ENCODE measurements at places on chromosomes 1 and 21. TPM values are rescaled to one million over a fixed set of nuclear protein-coding genes. Genes with fewer than 3 reads are reported as not detected.
A peak's percentile ranks its signal among the peaks of the same experiment; 100 is the strongest.

WDR64 gene
- total RNA-seq = not detected

JAK1 gene
- 96.3 TPM for total RNA-seq

NT5C1A gene
- total RNA-seq = not detected

SLC66A1 gene
- total RNA-seq = 3.6 TPM

PTGER3 gene
- not detected for total RNA-seq

RCAN3 gene
- 56.8 TPM for total RNA-seq

VTCN1 gene
- total RNA-seq = not detected

DNA sequence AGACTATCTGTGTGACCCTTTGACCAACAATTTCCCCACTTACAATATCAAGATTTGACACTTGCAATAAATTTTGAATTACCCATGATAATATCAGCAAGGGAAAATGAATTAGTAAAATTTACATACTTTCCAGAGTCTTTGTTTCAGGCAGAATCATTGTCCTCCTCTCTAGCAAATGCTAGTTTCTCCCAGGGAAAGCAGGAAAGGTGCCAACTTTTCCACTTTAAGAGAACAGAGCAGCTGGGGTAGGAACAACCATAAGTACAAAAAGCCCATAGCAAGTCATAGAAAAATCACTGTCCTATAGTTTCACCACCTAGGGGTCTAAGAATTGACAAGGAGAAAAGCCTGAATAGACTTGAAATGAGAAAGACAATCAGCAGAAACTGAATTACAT is 67.1 kb upstream of the GUCA2B start:
- H3K4me3 ChIP-seq = no peak overlapping the region
- H3K4me1 ChIP-seq = no peaks in the 10 kb centered on the region
- no peaks in the 10 kb centered on the region for H3K36me3 ChIP-seq
- no peak for DNase-seq
- peaks cover 8% of the 10 kb centered on the region for H3K27me3 ChIP-seq
- no peak overlapping the region for H3K27ac ChIP-seq

DNA sequence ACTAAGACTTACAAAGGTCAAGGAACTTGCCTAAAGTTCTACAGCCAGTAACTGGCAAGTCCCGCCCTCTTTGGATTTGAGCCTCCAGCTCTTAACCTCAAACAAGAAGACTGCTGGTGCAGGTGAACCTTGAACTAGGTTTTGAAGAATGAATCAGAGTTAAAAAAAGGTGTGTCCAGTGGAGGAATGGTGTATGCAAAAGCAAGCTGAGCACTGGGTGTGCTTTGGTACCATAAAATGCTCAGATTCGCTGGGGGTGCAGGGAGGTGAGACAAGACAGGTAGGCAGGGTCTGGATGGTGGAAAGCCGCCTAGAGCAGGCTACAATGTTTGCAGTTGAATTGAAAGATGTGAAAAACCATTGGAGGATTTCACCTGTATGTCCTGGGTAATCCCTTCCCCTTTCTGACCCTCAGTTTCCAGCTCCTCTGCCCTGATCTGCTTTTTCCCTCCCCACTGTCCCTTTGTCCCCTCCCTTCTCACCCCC is 39.8 kb downstream of the FOXD2 start:
- no peak for DNase-seq
- H3K4me3 ChIP-seq = no peak overlapping the region
- no peaks in the 10 kb centered on the region for H3K4me1 ChIP-seq
- peaks cover 17% of the 10 kb centered on the region for H3K27me3 ChIP-seq

DNA sequence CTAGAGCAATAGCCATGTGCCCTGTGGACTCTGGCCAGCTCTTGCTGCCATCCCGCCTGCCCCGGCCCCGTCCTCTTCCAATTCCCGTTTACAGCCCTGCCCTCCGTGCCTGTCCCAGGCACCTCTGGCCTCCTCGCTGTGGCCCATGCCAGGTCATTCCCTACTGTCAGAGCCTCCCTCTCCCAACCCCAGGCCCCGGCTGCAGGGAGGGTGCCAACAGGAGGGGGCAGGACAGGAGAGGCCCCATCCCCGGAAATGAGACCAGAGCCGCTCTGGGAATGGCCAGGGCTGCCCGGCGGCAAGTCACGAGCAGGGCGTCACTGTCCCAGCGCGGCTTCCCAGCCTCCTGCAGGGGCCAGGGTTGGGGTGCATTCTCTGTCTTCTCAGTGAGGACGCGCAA is 23.5 kb upstream of the TSPEAR start:
- H3K4me1 ChIP-seq = no peaks in the 10 kb centered on the region
- no peak overlapping the region for H3K27ac ChIP-seq
- no peak overlapping the region for H3K4me3 ChIP-seq
- no peaks in the 10 kb centered on the region for H3K27me3 ChIP-seq

- H3K4me1 ChIP-seq = peaks cover 6% of the 10 kb centered on the region
- DNase-seq = no peak
- H3K27ac ChIP-seq = no peak overlapping the region
- no peaks in the 10 kb centered on the region for H3K36me3 ChIP-seq
These were observed 6.7 kb downstream of the PHC2 start for GRCh38 chr1:33424205-33424604.

DNA sequence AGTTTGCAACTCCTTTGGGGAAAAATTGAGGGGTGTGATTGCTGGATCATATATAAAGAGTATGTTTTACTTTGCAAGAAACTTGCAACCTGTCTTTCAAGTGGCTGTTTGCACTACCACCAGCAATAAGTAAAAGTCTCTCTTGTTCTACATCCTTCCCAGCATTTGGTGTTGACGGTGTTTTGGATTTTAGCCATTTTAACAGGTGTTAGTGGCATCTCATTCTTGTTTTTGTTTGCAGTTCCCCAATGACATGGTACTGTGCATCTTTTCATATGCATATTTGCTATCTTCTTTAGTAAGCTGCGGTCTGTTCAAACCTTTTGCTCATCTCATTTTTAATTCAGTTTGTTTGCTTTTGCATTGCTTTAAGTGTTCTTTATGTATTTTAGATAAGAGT is 535.5 kb downstream of the LRRIQ3 start:
- no peak for DNase-seq
- no peaks in the 10 kb centered on the region for H3K4me1 ChIP-seq
- no peak overlapping the region for H3K27ac ChIP-seq
- no peaks in the 10 kb centered on the region for H3K27me3 ChIP-seq

DNA sequence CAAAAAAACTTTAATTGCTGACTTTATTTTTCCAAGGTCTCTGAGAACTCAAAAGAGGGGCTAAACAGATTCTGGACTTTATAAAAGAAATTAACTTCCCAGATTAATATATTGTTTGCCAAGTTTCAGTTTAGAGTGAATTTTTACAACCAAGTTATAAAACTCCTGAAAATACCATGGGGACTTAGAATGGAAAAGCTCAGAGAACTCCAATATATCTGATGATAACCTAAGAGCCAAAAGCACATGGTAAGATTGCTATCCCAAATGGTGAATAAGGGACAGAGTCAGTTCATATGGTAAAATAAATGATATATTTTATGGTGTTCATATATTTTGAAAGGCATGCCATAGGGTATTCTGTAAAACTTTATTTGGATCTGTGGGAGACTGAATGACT is 470.9 kb downstream of the TTLL7 start:
- H3K36me3 ChIP-seq = no peaks in the 10 kb centered on the region
- H3K4me3 ChIP-seq = no peak overlapping the region
- H3K4me1 ChIP-seq = no peaks in the 10 kb centered on the region
- no peak overlapping the region for H3K27ac ChIP-seq

- no peak overlapping the region for H3K27ac ChIP-seq
- no peak for DNase-seq
- H3K4me1 ChIP-seq = no peaks in the 10 kb centered on the region
- H3K27me3 ChIP-seq = peaks cover 6% of the 10 kb centered on the region
These were observed 89.1 kb upstream of the PROX1 start for GRCh38 chr1:213898684-213899083.

GRCh38 chr21:32826329-32827167 is 55.0 kb upstream of the PAXBP1 start:
- H3K4me3 ChIP-seq = no peak overlapping the region
- H3K27me3 ChIP-seq = peaks cover 3% of the 10 kb centered on the region
- no peaks in the 10 kb centered on the region for H3K4me1 ChIP-seq
- H3K27ac ChIP-seq = no peak overlapping the region
- no peaks in the 10 kb centered on the region for H3K36me3 ChIP-seq
- DNase-seq = peak; percentile 61

GRCh38 chr1:13586001-13586400 is 2.4 kb downstream of the PDPN start:
- no peaks in the 10 kb centered on the region for H3K36me3 ChIP-seq
- DNase-seq = no peak
- H3K4me3 ChIP-seq = no peak overlapping the region
- H3K27me3 ChIP-seq = peaks cover 55% of the 10 kb centered on the region

DNA sequence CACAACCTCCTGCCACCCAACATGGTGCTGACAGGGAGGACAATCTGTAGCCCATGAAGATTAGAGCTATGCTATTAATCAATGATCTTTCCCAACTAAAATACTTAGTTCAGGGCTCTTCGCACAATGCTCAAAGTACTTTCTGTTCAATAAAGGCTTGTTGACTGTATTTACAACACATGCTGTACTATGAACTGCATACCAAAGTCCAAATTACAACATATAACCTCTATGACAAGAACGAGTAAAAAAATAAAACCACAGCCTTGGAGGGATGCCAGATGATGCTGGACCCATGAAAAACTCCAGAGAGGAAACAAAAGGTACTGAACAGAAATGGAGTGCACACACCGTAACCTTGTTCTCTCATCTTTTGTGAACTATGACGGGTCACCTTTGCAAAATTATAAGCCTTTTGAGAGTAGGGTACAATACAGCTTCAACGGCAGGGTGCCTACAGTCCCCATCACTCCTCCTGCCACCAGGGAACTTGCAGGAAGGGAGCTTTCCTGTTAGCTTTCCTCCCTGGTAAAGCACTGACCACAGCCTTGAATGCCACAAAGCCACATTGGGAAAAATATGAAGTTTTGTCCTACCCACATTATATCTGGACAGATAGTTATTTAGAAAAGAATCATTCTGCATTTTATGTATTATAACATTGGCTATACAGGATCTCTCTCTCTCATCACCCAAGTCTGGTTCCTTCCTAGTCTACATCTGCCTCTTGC is 175.6 kb downstream of the NRIP1 start:
- H3K27ac ChIP-seq = no peak overlapping the region
- no peaks in the 10 kb centered on the region for H3K4me1 ChIP-seq
- H3K27me3 ChIP-seq = no peaks in the 10 kb centered on the region

- no peak overlapping the region for H3K27ac ChIP-seq
- H3K4me3 ChIP-seq = no peak overlapping the region
- H3K36me3 ChIP-seq = peaks cover 39% of the 10 kb centered on the region
These were observed 10.9 kb downstream of the UBE2J2 start for GRCh38 chr1:1262758-1263157.

- no peak for DNase-seq
- peak overlapping the region; percentile 53 for H3K27ac ChIP-seq
- peaks cover 47% of the 10 kb centered on the region for H3K4me1 ChIP-seq
- no peaks in the 10 kb centered on the region for H3K27me3 ChIP-seq
These were observed 15.2 kb downstream of the SERBP1 start for GRCh38 chr1:67415041-67415440.

GRCh38 chr1:48659801-48660200 is 116.9 kb downstream of the BEND5 start:
- DNase-seq = no peak
- H3K27ac ChIP-seq = no peak overlapping the region
- no peaks in the 10 kb centered on the region for H3K36me3 ChIP-seq
- no peak overlapping the region for H3K4me3 ChIP-seq
- H3K4me1 ChIP-seq = no peaks in the 10 kb centered on the region
- peaks cover 2% of the 10 kb centered on the region for H3K27me3 ChIP-seq

GRCh38 chr1:89831462-89832120 is 10.8 kb downstream of the LRRC8D start:
- no peak overlapping the region for H3K4me3 ChIP-seq
- H3K36me3 ChIP-seq = peaks cover 5% of the 10 kb centered on the region
- peaks cover 14% of the 10 kb centered on the region for H3K4me1 ChIP-seq
- DNase-seq = no peak
- H3K27me3 ChIP-seq = no peaks in the 10 kb centered on the region
- no peak overlapping the region for H3K27ac ChIP-seq

DNA sequence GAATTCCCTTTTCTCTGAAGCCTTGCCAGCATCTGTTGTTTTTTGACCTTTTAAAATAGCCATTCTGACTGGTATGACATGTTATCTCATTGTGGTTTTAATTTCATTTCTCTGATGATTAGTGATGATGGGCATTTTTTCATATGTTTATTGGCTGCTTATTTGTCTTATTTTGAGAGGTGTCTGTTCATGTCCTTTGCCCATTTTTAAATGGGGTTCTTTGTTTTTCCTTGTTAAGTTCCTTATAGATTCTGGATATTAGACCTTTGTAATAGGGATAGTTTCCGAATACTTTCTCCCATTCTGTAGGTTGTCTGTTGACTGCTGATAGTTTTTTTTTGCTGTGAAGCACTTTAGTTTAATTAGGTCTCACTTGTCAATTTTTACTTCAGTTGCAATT is 54.0 kb upstream of the C1orf185 start:
- H3K27me3 ChIP-seq = peaks cover 7% of the 10 kb centered on the region
- no peaks in the 10 kb centered on the region for H3K4me1 ChIP-seq
- no peak overlapping the region for H3K4me3 ChIP-seq
- no peak for DNase-seq
- H3K27ac ChIP-seq = no peak overlapping the region

GRCh38 chr1:67194209-67194863 is 28.1 kb downstream of the IL23R start:
- H3K27ac ChIP-seq = peak overlapping the region; percentile 53
- H3K36me3 ChIP-seq = no peaks in the 10 kb centered on the region
- peak; percentile 23 for DNase-seq

GRCh38 chr1:186671136-186671825 is 8.9 kb downstream of the PTGS2 start:
- DNase-seq = no peak
- no peak overlapping the region for H3K4me3 ChIP-seq
- peaks cover 17% of the 10 kb centered on the region for H3K27me3 ChIP-seq

- no peak for DNase-seq
- no peak overlapping the region for H3K4me3 ChIP-seq
- H3K36me3 ChIP-seq = peaks cover 5% of the 10 kb centered on the region
- H3K27me3 ChIP-seq = no peaks in the 10 kb centered on the region
- peaks cover 37% of the 10 kb centered on the region for H3K4me1 ChIP-seq
These were observed 9.4 kb downstream of the SELP start for GRCh38 chr1:169620565-169620964.

DNA sequence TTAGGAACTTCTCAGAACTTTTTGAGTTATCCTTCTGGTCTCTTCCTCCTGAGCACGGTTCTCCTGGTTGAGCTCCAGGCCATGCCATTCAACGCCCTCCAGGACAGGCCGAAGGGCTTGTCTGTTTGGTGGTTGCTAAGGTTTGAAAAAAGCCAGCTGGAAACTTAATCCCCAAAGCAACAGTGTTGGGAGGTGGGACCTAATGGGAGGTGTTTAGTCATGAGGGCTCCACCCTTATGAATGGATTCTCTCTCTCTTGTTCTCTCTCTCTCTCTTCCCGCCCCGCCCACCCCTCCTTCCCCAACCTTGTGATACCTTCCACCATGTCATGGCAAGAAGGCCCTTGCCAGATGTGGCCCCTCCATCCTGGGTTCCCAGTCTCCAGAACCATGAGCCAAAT is 829 bp downstream of the KCNE1 start:
- no peak overlapping the region for H3K27ac ChIP-seq
- H3K4me3 ChIP-seq = no peak overlapping the region
- no peak for DNase-seq
- H3K27me3 ChIP-seq = peaks cover 2% of the 10 kb centered on the region
- H3K4me1 ChIP-seq = no peaks in the 10 kb centered on the region
